ENCODE measurements at places on chromosomes 2 and 18.

DNA sequence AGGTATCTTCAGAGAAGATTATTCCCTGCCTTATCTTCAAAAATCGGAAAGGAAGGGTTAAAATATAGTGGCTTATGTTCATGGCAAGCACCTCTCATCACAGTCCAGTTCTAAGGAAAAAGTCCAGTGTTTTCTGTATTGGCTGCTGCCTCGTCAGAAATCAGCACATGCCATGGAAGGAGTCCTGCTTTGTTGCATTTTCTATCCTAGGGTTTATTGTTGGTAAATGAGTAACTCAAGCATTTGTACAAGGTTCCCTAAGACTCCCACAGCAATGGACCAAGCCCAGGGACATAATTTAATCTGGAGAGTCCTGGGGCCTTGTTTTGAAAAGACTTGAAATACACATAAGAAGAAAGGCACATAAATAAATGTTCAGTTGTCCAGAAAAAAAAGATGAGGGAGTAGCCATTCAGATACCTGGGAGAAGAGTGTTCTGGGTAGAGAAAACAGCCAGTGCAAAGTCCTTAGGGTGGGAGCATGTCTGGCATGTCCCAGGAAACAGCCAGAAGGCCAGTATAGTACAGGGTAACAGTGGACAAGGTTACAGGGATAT is 26.4 kb downstream of the NBEAL1 start:
- no peak for DNase-seq

- DNase-seq, result no peak
Observed at GRCh38 chr18:43665105-43665788, 388.0 kb upstream of the SYT4 start.

- peak; percentile 77 for DNase-seq
Observed at GRCh38 chr2:24827321-24828237, 34.4 kb downstream of the CENPO start.

DNA sequence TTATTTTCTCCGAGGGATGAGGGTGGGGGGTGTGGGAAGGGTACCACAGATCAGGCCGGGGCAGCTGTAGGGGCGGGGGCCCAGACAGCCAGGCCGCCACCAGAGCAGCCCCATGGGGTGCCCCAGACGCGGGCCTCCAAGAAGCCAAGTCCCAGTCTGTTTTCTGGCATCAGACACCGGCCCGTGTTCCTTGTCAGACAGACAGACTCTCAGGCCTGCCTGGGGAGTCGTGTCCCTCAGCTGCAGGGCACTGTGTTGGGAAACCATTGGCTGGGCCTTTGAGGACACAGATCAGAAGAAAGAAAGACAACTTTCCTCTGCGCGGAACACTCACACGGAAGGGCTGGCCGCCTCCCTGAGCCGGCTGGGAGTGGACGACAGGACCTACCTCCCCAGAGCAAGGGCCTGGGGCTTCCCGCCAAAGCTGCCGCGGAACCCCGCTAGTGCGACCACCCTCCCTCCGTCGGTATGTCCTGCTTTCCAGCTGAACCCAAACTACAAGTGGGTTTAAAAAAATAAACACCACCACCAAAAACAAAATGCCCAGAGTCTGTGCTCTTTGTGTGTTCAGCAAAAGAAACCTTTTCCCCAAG is 88.0 kb downstream of the SMAD7 start:
- DNase-seq, result no peak

DNA sequence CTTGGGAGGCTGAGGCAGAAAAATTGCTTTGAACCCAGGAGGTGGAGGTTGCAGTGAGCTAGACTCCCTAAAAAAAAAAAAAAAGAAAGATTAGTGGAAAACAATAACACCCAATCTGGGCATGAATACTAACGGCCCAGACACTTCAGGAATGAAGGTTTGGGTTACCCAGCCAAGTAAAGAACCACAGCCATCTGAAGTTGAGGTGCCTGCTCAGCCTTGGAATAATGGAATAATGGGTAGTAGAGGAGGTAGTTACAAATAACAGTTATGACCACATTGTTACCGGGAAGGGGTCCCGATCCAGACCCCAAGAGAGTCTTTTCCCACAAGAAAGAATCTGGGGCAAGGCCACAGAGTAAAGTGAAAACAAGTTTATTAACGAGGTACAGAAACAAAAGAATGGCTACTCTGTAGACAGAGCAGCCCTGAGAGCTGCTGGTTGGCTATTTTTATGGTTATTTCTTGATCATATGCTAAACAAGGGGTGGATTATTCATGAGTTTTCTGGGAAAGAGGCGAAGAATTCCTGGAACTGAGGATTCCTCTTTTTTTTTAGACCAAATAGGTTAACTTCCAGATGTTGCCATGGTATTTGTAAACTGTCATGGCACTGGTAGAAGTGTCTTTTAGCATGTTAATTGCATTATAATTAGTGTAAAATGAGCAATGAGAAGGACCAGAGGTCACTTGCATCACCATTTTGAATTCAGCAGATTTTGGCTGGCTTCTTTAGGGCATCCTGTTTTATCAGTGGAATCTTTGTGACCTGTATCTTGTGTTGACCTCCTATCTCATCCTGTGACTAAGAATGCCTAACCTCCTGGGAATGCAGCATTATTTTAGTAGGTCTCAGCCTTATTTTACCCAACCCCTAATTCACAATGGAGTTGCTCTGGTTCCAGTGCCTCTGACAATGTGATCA is 96.2 kb upstream of the HAAO start:
- no peak for DNase-seq

GRCh38 chr2:225379856-225380255 is 19.7 kb upstream of the NYAP2 start:
- DNase-seq, result no peak

DNA sequence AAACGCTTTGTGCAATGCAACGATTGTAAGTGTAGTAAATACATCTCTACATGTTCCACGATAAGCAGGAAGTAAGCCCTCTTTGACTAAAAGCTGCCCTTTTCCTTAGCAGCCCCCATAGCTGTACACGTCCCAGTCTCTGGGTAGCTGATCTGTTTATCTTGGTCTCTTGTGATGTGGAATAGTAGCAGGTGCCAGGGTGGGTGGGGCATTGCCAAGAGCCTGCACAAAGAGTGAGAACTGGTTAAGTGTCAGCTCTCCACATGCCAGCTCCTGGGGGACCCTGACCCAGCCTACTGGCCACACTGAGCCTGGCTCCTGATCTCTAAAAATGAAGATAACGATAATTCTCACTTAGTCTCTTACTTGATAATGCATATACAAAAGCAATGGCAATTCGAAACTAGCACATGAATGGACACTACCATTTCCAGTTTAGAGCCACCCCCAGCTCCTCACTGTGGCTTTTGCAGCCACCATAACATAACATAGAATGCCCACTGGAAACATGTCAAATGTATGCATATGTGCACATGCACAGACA is 92.3 kb downstream of the MYT1L start:
- no peak for DNase-seq

DNA sequence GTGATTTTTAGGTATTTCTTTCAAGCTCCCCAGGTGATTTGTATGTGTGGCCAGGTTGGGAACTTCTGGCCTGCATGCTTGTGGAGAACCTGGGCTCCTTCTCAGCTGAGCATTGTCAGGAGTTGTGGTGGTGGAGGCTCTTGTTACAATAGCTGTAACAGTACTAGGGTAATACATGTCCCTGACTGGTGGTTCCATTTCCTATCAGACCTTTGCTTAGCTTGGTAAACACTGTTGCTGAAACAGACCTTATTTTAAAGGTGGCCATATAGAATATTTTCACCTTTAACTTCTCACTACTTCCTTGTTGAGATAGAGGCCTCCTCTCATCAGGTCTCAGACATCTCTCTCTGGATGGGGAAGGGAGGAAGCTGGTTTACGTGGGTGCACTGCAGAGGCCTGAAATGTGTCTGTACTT is 79.2 kb downstream of the SETBP1 start:
- no peak for DNase-seq

DNA sequence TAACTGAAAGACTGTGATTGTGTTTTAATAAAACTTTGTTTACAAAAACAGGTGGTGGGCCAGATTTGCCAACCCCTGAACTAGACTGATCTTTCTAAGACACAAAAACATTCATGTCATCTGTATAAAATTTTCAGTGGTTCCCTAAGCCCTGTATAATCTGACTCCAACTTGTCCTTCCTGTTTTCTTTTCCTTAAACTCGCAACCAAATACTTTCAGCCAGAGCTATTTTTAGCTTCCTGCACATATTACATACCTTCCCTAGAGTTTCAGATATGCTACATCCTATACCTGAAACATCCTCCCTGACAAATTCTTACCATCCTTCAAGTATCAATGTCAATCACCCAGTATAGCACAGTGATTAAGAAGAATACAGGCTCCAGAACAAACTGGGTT is 4.8 kb downstream of the GCFC2 start:
- no peak for DNase-seq

GRCh38 chr2:202690321-202690900 is 55.6 kb downstream of the FAM117B start:
- no peak for DNase-seq

GRCh38 chr2:188865681-188866080 is 108.5 kb upstream of the COL3A1 start:
- no peak for DNase-seq

DNA sequence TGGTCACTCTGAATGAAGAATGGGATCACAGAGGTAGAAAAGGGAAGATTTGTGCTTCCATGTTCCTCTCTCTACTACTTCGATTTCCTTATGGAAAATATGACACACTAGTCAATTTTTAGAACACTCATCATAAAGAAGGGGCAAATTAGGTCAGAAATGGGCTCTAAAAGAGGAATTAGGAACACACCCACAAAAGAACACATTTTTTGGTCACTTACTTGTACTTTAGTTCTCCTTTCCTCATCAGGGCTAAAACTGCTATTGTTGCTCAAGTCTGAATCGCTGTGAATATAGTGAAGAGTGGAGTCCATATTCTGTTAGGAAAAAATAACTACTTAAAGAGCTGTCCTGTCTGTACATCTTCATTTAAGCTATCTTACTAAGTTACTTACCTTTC is 52.6 kb downstream of the PPP4R1 start:
- DNase-seq, result no peak

GRCh38 chr2:102050854-102051391 is 59.2 kb downstream of the IL1R2 start:
- no peak for DNase-seq

DNA sequence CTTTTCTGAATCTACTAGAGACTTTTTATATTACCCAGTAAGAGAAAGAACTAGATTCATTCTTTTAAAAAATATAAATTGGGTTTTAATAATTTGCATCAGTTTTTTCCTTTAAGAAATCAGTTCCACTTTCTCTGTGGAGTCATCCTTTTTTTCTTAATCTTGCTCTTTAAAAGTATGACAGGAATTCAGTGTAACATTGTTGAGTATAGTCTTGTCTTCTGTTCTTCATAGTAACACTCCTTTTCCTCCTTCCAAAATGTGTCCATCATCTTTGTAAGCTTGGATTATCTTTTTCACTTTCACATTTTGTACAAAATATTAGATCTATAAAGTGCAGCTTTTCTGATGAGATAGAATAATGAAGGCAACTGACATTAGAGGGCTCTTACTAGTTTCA is 135.4 kb downstream of the HAUS1 start:
- no peak for DNase-seq

DNA sequence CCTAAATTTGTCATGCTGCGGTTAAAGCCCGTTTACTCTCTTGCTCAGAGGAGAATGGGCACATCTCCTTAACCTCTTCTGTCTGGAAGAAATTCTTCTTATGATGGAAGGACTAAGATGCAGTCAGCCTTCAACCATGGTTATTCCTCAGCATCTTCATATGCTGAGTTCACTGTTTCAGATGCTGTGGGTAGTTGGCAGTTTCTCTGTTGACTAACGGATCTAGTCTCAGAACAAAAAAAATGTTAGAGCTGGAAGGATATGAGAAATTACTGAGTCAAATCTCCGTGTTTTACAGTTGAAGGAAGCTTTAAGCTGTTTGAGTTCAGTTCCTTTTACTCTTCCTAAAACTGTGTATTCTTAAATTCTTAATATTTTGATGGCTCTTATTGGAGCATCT is 43.6 kb upstream of the PGAP1 start:
- no peak for DNase-seq

- no peak for DNase-seq
Observed at GRCh38 chr18:76436342-76436741, 58.7 kb downstream of the ZNF516 start.

GRCh38 chr2:63257473-63257872 is 206.8 kb downstream of the OTX1 start:
- no peak for DNase-seq

DNA sequence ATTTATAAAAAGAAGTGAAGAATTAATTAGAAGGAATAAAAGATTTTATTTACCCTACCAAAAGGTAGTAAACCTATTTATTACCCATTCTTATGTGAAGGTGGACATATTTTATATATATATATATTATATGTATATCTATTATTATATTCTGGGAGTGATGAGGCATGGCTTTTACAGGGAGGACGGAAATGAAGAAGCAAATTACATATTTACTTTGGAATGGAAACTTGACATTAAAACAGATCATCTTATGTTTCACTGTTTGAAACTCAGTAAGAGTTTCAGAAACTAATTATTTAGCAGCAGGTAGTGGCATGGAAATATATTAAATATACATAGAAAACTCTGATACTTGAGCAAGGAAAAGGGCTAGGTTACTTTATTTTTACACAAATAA is 143.4 kb downstream of the LCLAT1 start:
- no peak for DNase-seq

- DNase-seq, result no peak
Observed at GRCh38 chr2:119290859-119291587, 67.4 kb downstream of the STEAP3 start.

DNA sequence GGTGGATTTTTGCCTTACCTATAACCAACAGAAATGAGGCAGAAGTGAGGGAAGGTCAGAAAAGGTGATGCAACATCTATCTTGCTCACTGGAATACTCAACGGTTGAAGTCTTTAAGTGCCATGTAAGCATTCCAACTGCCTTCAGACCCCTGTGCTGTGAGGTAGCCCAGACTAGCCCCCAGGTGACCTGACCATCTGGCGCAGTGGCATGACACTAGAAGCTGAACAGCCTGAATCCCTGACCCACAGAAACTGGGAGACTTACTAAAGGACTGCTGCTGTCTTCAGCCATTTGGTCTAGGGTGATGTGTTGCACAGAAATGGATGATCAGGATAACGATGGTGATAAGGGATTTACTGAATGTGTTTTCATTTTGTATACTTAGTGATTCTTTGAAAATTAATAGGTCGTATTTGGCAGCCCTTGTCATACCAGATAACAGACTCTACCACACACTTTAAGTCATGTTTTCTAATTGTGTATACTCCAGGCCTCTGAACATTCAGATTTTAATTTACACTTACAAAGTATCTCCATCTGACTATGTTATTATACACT is 161.5 kb downstream of the STK39 start:
- DNase-seq, result no peak

DNA sequence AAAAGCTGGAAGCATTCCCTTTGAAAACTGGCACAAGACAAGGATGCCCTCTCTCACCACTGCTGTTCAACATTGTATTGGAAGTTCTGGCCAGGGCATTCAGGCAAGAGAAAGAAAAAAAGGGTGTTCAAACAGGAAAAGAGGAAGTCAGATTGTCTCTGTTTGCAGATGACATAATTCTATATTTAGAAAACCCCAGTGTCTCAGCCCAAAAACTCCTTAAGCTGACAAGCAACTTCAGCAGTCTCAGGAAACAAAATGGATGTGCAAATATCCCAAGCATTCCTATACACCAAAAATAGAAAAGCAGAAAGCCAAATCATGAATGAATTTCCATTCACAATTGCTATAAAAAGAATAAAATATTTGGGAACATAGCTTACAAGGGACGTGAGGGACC is 11.1 kb downstream of the SLC8A1 start:
- no peak for DNase-seq

GRCh38 chr2:5370158-5370557 is 322.0 kb upstream of the SOX11 start:
- DNase-seq, result no peak
